CD4-positive, alpha-beta T cell treated with Interleukin-6 at 100 ng/mL for 8 hours (primary cell): ENCODE measurements at places on chromosomes 12 and 14.

- no peak for DNase-seq
These were observed 1.8 kb downstream of the BDKRB2 start for GRCh38 chr14:96206461-96206860.

GRCh38 chr14:90678420-90678819, 137.8 kb downstream of the TTC7B start:
- DNase-seq: no peak

- DNase-seq: no peak
These were observed 4.7 kb upstream of the PFDN5 start for GRCh38 chr12:53290661-53291060.

- no peak for DNase-seq
These were observed 42.3 kb downstream of the NPAS3 start for GRCh38 chr14:32980902-32981501.

GRCh38 chr12:50203691-50204090, 36.5 kb upstream of the CERS5 start:
- DNase-seq: no peak

DNA sequence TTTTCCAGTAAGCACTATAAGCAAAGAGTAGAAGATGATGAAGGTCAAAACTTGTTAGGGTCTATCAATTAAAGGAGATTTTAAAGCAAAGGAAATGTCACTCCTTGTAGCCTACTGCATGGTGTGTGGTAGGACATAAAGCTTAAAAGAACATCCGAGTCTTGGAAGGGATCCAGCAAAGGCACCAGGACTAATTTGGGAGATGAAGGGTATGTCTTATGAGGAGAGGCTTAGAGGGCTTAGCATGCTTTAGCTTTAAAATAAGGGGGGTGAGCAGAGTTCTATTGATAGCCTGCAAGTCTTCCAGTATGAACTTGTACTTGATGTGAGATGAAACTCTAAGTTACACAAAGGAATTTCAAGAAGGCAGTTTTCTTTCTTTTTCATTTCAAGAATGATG, 11.8 kb upstream of the MYBPC1 start:
- no peak for DNase-seq

DNA sequence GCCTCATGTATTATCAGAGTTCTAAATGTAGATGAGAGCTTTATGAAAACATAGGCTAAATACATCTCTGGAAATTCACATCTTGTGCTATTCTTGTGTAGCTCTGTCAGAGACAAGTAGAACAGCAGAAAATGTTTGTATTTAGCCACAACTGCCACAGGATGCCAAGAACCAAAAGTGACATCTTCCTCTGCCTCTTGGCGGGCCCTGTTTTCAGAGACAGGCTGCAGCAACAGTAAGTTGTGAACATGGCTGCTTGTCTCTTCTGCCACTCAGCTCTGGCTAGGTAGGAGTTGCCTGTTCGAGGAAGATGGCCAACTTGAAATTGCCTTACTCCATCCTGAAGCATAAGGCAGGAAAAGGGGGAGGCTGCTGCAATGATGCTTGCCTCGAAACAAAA, 30.4 kb downstream of the SETD3 start:
- DNase-seq: no peak

DNA sequence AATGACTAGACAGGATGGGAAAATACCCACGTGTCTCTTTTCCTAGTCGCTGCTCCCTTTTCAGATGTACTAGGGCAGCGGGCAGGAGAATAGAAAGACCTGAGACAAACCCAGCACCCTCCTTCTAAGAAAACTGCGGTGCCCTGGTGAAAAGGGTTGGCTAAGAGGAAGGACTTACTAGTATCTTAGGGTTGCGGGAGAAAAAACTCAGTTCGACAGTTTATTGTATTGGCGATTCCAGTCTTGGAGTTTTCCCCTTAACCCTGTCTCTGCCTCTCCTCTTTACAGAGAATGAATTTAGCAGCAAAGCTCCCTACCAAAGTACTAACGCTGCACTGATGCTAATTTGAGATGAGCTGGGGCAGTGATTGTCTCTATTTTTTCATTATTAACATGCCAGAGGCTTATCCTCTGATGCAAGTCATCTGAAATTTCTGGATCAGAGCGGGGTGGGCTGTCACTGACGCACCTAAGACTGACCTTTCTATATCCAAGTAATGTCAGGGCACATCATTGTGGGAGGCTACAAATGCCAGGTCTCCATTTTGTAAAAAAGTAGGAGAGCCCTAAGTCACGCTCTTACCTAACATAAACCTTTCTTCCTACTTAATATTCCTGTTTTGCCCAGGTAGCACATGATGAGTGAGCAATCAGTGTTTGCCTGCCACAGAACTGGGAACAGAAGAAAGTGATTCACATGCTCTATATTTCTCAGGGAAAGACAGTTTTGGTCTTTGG, 916 bp upstream of the PAWR start:
- no peak for DNase-seq

DNA sequence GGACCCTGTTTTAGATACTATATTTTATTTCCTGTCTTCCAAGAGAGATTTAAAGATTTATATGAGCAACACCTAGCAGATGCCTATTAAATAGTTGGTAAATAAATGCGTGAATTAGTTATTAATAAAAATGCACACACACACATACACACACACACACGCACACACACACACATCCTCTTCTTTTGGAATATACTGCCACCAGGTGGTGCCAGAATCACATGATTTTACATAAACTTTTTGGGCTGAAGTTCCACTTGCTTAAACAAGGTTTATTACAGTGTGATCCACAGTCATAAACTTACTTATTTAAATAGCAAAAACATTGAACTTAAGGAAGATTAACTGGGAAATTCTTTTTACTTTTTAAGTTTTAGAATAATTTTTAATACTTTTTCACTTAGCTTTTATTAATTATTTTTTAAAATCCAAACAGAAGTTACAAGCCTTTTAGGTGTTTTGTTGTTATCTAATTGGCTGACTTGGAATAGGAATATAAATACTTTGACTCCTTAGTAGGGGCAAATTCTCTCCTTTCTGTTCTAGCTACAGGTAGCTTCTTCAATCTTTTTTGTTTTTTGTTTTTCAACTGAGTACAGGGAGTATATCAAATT, 17.5 kb downstream of the RAD51B start:
- peak; percentile 58 for DNase-seq

DNA sequence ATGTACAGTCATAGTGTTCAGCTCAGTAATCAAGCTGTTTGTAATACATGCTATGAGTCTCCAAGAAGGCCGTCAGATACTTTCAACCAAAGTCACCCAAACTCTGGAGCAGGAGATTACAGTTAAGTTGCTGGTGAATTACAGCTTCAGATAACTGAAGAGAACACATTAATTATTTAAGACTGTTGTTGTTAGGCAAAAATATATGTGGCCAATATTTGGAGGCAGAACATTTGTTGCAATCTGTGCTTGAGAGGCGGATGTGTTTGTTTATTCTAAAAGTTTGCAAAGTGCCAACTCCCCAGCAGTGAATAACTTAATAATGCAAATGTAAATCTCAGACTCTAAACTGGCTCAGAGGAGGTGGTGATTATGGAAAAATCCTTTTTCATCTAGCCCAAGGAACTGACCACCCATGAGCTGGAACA, 300.7 kb upstream of the TBX3 start:
- DNase-seq: no peak

GRCh38 chr12:105882404-105882803, 256.4 kb downstream of the NUAK1 start:
- DNase-seq: no peak

- DNase-seq: no peak
These were observed 274.1 kb downstream of the ADAMTS20 start for GRCh38 chr12:43277651-43278540.

GRCh38 chr12:86777325-86777724, 521.1 kb upstream of the MGAT4C start:
- DNase-seq: no peak

DNA sequence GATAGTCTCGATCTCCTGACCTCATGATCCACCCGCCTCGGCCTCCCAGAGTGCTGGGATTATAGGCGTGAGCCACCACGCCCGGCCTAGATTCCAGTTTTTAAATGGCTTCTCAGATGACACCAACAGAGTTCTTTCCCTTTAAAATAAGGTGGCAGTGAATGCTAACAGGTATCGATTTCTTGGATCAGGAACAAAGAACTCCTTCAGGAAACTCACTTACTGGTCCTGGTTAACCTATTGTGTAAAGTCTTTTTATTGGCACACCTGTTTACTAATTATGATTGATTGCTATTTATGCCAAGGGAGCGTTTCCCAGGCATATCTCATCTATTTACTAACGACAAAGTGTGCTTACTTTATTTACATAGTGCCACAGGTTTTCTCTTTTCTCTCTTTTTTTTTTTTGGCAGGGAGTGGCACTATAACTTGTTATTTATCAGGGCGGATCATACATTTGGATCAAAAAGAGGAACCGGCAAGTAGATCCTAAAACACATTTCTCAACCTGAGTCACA, 89.7 kb downstream of the GLT1D1 start:
- no peak for DNase-seq

GRCh38 chr12:88866881-88867280, 286.6 kb upstream of the KITLG start:
- DNase-seq: no peak

DNA sequence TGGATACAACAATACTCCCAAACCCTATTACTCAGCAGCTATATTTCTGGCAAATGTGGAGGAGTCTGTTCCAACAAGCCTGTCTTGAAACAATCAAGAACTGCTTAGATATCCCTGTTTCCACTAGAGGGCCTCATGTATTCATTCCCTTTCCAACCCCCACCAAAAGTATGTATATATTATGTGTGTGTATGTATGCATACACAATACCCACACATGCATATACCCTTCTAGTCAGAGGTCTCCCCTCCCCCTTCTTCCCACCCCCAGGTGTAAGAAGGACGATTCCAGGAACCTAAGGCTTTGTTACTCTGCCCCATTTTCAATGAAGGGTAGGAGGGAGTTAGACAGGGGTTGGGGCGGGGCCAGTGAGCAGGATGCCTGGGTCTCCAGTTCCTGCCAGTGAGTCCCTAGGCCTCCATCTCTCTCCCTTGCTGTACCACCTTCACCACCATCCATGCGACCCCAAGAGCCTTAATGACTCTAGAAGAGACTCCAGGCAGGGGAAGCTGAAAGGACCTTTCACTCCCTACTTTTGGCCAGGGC, at the start of gene DGKA:
DGKA (plus strand) TSS at position 392 of the 546 bp plus-strand sequence. CDS start 5,342 bp downstream, outside the sequence.
- peak; percentile 88 for DNase-seq

GRCh38 chr12:59403259-59403932, 192.4 kb upstream of the SLC16A7 start:
- DNase-seq: peak; percentile 31

DNA sequence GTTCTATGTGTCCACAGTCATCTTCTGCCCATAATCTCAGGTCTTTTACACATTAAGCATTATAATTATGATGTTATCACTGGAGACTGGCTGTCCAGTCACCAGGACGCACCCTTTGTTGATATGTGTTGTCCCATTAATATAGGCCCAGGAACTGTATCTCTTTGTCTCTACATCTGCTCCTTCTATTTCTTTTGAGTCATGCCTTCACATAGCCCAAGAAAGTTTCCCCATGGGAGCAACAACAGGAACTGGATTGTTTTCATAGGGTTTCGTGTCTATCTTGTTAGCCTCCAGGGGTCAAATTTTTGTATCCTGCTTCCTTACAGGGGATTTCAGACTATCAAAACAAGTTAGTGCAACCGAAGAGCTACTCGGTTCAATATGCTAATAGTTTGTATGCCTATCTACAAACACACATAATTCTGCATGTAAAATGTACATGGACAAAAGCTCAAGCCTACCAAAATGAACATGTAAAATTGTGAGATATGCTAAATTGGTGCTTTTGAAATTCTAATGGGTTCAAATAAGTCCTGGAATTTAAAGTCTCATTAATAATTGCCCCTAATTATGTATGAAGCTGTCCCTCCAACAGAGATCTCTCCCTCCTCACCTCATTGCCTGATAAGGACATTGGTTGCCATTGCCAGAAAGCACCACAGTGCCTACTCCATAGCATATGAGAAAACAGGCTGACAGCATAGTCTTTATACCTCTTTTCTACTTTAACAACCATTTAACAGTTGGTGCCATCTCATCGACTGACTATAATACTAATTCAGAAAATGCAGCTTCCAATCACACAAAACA, 99.8 kb upstream of the DIO2 start:
- DNase-seq: no peak

DNA sequence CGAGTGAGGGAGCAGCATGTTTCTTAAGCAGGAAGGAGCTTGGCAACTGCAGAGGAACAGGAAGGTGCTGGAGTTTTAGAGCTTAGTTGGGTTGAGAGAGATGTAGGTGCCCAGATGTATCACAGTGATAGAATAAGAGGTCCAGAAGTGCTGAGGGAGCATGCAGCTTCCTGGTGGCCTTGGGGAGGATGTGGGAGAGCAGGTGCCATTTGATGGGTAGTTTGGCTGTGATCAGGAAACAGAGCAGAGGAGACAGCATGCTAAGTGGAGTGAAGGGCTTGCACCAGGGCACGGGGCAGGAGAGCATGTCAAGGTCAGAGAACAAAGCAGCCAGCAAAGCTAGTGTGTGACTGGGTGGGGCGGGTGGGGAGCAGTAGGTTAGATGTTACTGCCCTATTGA, 74.8 kb downstream of the PAPOLA start:
- DNase-seq: no peak

DNA sequence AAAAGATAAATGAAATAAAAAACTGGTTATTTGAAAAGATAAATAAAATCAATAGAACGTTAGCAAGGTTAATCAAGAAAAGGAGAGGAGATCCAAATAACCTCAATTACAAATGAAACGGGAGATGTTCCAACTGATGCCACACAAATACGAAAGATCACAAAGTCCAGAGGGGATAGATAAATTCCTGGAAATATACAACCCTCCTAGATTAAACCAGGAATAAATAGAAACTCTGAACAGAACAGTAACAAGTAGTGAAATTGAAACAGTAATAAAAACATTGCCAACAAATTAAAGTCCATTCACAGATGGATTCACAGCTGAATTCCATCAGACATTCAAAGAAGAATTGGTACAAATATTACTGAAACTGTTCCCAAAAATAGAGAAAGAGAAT, 12.4 kb downstream of the CLEC1A start:
- no peak for DNase-seq

DNA sequence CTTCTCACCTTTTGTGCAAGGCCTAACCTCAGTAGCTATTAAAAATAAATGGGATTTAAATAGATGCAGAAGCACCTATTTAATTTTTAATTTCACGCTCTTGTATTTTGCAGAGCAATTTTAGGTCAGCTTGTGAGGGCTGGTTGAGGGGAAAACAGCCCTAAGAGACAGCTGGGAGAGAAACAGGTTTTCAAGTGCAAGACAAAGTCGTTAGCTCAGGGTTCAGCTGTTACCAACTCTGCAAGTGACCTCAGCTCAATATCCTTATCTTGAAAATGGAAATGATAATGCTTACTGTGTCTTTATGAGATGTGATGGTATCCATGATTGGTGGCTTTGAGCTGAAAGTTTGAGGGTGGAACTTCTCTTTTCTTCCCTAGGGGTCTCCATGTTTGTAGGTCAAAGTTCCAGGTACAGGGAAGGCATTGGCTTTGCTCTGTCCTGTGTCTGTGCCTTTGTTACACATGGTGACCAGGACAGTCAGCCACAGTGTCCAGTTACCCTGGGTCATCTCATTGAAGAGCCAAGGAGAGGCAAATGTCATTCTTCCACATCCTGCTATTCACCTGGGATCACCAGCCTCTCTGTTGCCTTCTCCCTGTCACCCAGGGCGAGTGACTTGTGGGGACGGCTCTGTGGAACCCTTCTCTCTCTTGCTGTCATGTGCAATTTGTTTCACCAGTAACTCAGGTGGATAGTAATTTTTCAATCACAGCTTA, 100.3 kb downstream of the SAMD4A start:
- DNase-seq: no peak
